ENCODE measurements at places on chromosomes 12 and 14. TPM values are rescaled to one million over a fixed set of nuclear protein-coding genes. Genes with fewer than 3 reads are reported as not detected.
A peak's percentile ranks its signal among the peaks of the same experiment; 100 is the strongest.

Gene SRRM4
- total RNA-seq, result not detected

Gene ARHGEF25
- total RNA-seq, result 1.3 TPM

Gene KRT6C
- not detected for total RNA-seq

Gene NUAK1
- 15.6 TPM for total RNA-seq

Gene DHRS7
- 89.3 TPM for total RNA-seq

Gene PIK3C2G
- total RNA-seq, result under 0.01 TPM

Gene SIX6
- not detected for total RNA-seq

Gene FGF6
- total RNA-seq, result not detected

Gene HHIPL1
- 4.9 TPM for total RNA-seq

Gene SLC10A1
- not detected for total RNA-seq

DNA sequence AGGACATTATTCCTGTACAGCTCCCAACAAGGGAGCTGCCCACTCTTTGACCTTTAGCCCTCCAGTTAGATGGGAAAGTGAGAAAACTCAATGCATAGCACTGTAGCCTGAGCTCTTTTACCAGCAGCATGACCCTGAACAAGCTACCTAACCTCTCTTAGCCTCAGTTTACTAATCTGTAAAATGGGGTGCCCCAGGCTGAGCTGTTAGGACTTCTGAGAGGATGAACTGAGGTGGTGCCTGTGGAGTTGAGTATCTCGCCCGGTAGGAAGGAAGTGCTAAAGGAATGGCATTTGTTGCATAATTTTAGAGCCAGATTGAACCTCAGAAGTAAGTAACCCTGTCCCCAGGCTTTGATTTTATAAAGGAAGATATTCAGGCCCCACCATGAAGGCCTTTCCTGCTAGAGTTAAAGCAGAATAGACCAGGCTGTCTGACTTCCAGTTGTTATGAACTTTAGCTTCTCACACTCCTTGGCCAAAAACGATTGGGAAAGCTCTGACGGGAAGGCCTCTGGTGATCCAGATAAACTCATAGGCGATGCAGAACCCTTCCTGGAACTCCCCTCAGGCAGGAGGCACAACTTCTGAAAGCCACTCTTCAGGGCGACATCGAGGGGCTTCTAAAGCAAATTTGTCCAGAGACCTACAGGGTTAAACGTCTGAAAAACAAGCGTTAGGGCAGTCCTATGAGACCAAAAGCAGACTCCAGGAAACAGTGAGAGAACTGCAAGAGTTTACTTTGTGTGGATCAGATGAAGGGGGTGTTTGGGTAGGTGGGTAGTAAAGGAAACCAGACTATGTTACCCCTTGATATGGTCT, 2.5 kb upstream of the SERPINA10 start:
- no peak for DNase-seq

DNA sequence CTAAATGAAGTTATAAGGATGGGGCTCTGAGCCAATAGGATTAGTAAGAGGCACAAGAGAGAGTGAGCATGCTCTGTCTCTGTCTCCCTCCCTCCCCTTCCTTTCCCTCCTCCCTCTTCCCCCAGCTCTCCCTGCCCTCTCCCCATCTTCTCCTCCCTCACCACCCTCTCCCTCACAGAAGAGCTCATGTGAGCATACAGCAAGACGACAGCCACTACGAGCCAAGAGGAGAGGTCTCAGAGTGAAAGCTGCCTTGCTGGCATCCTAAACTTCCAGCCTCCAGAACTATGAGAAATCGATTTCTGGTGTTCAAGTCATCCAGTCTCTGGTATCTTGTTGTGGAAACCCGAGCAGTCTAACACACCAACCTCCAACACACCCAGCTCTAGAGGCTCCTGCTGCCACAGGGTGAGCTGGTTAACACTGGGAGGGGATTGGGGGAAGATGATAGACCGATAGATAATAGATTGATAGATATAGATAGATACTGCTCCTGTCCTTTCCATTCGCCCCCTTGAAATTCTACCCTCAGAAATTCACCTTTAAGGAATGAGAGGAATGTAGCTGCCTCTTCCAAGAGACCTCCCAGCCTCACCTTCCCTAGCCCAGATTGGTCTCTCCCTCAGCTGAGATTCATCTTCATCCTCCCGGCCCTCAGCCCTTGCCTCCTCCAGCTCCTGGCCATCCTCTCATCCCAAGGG, 25.8 kb upstream of the ACTN1 start:
- no peak for DNase-seq

GRCh38 chr12:92973614-92974013, 44.5 kb upstream of the EEA1 start:
- DNase-seq, result peak; percentile 91

DNA sequence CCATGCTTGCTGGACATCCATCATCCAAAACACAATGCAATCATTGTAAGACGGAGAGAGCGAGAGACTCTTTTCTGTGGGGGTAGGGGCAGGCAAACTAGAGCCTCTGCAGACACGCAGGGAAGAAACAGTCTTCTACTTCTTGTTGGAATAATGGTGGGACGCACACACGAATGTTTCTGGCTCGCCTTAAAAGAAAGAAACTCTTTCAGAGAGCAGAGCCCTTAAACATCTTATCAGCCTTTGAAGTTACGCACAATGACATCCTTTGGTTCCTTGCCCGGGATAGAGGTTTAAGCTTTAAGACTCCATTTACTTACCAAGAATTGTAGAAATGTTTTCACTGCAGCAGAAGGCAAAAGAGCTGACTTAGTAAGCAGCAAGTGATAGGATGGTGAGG, 133.8 kb upstream of the FOXN3 start:
- no peak for DNase-seq

DNA sequence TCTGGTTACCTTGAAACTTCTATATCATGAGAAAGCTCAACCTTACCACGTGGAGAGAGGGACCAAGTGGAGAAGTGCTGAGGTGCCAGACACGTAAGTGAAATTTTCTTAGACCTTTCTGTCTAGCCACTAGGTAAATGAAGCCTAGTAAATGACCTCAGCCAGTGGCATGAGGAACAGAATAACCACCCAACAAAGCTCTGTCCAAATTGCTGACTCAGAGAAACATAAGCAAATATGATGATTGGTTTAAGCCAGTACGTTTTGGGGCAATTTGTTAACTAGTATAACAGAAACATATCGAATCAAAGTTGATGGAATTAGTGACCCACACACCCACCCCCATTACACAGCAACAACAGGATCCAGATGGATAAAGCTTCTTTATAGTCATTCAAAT, 75.2 kb upstream of the MAX start:
- DNase-seq, result no peak

- no peak for DNase-seq
These were observed 611.0 kb downstream of the FSCB start for GRCh38 chr14:43896044-43896443.

DNA sequence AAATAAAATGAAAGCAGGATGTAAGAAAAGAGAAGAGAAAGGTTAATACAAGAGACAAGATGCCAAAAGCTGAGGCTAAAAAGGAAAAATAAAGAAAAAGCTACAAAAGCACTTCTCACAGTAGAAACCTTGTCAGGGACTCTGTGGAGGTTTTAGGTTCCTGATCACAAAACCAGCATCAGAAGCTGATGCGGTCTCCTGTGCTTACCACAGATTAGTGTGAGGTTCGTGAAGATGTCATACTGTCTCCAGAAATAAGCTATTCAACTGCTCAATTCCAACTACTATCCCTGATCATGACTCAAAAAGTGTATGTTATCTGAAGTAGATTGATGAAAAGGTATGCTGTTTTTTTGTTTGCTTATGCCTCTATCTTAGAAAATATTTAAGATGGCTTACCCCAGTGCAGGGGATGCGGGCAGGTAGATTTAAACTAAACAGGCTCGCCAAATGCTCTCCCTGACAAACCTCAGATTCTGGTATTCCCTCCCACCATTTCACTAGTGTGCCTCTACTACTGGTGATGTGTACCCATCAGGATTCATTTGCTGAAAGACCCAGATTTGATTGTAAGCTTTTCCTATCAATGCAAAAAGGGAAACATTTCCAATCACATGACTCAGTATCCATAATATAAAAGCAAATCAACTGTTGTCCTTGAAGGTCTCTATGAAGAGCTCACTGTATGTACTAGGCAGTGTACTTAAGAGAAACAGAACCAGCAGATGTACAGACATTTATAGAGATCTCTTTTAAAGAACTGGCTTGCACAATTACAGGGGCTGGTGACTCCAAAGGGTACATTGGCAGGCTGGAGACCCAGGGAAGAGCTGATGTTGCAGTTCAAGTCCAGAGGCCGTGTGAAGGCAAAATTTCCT, 169.5 kb upstream of the FOXN3 start:
- no peak for DNase-seq

DNA sequence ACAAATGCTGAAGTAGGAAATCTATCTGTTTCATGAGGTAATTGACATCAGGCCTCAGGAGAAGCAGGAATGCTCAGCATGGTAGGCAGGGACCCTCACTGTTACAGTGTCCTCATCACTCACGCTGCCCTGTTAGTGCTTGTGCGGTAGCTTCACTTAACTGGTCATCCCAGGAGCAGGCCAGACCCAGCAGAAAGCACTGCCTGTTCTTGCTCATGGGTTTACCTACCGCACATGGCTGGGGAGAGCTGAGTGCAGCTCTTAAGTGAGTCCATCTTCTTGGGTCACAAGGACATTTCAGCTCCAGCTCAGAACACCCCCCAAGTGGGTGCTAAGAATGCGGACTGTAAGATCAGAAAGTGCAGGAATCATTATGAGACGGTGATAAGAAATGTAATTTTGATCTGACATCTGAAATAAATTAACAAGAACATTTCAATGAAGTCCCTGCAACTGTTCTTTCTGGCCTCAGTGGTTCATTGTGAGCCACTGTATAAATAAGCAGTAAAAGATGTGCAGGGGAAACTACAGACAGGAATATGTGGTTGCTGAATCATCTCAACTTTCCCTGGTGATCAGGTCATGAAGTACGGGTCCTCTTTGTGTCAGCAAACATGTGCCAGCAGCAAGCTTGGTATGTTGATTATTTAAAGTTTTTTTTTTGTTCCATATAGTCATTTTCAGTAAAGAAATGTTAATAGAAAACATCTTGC, 757.7 kb upstream of the TMEM132C start:
- DNase-seq, result no peak

DNA sequence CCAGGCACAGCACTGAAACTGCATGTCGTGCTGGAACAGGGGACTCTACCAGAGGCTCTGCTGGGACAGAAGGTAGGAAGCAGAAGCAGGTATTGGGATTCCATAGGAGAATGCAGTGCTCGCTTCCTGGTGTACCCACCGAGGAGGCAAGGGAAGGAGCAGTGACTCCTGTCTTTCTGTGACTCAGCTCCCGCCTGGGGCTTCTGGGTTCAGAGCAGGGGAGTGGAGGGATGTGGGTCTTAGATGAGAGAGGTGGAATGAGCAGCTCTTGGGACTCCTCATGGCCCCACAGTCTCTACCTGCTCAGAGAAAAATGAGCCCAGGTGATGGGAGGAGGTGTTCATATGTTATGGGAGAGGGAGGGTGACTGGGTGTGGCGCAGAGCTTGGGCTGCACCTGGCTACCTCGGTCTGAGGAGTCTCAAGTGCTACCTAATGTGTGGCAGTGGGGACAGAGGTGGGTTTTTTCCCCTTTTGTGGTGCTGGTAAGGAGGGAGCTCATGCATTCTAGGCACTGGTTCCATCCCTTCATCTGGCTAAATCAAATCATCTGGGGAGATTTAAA, 26.3 kb downstream of the WNT5B start:
- DNase-seq, result no peak

- DNase-seq, result no peak
These were observed 124.3 kb downstream of the FBXL14 start for GRCh38 chr12:1470051-1470450.

GRCh38 chr14:71311061-71311460, 403.8 kb downstream of the PCNX1 start:
- no peak for DNase-seq

- no peak for DNase-seq
These were observed 100.7 kb downstream of the SMOC1 start for GRCh38 chr14:69979882-69980281.

GRCh38 chr14:83470466-83470865, 1936.8 kb upstream of the SEL1L start:
- no peak for DNase-seq

- DNase-seq, result no peak
These were observed 14.5 kb upstream of the KRT83 start for GRCh38 chr12:52335598-52336262.

GRCh38 chr12:54650409-54650808, 2.2 kb upstream of the DCD start:
- no peak for DNase-seq

DNA sequence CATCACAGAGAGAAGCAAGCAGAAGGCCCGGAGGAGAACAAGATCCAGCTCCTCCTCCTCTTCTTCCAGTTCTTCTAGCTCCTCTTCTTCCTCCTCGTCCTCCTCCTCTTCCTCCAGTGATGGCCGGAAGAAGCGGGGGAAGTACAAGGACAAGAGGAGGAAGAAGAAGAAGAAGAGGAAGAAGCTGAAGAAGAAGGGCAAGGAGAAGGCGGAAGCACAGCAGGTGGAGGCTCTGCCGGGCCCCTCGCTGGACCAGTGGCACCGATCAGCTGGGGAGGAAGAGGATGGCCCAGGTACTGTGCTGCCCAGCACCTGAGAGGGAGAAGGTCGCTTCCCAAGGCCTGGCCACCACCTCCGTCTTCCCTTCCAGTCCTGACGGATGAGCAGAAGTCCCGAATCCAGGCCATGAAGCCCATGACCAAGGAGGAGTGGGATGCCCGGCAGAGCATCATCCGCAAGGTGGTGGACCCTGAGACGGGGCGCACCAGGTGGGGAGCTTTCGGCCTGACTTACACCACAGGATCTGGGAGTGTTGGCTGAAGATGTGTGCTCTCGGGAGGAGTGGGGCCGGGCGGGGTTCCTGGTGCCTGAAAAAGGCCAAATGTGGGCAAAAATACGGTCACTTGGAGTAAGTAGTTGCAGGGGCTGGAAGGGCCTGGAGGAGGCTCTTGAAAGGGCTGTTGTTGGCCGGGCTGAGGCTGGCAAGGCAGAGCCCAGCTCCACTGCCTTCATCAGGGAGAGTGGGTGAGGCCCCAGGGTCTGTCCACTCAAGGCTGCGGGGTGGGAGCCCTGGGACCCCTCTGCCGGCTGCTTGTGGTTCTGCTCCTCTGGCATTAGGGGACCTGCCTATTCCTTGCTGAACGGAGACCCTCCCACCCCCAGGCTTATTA, 1.4 kb downstream of the ARL6IP4 start:
- DNase-seq, result no peak

- no peak for DNase-seq
These were observed at the start of gene RAB15 for GRCh38 chr14:64971943-64972791. Gene RAB15 (minus strand): TSS chr14:64972336. CDS start chr14:64972076, 260 bp downstream.

DNA sequence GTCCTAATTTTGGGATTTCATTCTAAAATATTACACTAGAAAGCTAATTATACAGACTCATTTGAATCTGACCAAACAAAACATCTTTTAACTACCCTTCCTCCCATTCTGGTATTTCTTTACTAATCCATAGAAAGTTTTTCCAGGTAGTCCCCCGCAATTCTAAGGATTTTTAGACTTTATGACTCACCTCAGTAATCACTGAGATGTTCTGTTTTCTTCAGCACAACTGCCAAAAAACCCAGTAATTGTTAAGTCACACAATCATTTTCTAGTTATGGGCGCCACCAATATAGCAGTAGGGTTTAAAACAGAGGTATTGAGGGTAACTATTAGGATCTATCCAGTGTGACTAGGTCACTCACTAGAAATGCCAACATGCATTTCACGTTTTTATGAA, 1.6 kb upstream of the ARID4A start:
- no peak for DNase-seq
